ENCODE measurements at places on chromosomes 3 and 15.
A peak's percentile ranks its signal among the peaks of the same experiment; 100 is the strongest.

DNA sequence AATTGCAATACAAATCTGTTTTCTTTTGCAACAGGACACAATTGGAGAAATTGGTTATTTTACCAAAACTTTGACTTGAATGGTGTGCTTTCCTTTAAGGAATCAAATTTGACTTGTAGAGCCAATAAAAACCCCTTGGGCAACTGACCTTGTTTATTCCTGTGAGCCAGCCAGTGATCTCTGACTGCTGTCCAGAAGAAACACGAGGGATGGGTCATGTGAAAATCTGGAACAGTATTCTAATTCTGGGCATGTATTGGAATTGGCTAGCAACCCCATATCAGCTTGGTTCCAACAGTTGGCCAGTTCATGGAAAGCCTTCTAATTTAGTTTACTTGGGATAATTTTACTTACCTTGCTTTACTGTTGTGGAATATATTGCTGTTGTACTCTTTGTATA, 19.1 kb upstream of the HHATL start:
- DNase-seq, result no peak

- peak; percentile 6 for DNase-seq
These were observed 30.2 kb upstream of the ADAMTS9 start for GRCh38 chr3:64717872-64718613.

- no peak for DNase-seq
These were observed 53.4 kb downstream of the USP13 start for GRCh38 chr3:179706233-179706632.

DNA sequence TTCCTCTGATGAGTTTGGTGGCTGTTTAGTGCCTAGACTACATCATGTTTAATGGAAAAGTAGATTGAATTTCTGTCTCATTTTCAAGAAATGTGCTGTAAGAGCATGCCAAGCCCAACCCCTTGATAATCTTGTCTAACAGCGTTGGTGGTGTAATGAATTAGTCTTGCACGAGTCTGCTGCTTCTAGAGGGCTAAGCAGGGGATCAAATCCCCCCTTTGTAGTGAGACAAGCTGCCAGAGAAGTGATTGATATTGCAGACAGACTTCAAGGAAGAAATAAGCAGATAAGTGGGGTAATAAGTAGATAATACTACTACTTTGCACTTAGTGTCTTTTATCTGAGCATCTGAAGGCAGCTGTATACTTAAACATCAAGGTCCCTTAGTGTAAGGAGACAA, 141.4 kb downstream of the TP63 start:
- no peak for DNase-seq

DNA sequence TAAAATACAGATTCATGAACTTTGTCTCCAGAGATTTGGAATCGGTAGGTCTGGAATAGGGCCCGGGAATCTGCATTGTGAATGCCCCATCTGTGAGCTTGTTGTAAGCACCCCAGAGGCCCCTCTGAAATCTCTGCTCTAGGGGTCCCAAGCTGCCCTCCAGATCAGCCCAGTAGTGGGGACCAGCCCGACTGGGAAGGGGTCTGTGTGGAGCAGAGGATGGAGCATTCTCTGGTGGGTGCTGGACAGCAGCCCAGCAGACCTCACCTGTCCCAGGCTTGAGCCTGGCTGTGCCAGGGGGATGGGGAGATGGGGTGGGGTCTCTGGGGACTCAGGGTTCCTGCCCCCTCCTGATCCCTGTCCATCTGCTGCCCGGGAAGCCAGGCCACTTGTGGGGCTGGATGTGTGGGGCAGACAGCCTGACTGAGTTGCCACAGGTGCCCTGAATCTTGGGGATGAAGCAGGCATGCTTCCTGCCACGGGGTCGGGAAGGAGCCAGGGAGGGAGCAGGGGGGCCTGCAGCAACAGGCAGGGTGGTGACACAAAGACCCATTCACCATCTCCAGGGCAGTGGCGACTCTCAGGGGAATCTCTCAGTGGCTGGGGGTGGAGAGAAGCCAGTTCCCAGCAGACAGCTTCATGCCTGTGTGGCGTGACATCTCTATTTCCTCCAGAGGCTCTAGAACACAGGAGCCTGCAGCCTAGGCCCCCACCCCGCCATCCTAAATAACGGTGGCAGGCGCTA, 99.3 kb downstream of the WNT7A start:
- DNase-seq, result no peak

GRCh38 chr15:50996641-50997040, 88.2 kb downstream of the AP4E1 start:
- DNase-seq, result no peak

- no peak for DNase-seq
These were observed 361.4 kb upstream of the TRIM42 start for GRCh38 chr3:140316466-140316865.

- DNase-seq, result peak; percentile 74
These were observed 41.1 kb downstream of the LIMD1 start for GRCh38 chr3:45635475-45636256.

DNA sequence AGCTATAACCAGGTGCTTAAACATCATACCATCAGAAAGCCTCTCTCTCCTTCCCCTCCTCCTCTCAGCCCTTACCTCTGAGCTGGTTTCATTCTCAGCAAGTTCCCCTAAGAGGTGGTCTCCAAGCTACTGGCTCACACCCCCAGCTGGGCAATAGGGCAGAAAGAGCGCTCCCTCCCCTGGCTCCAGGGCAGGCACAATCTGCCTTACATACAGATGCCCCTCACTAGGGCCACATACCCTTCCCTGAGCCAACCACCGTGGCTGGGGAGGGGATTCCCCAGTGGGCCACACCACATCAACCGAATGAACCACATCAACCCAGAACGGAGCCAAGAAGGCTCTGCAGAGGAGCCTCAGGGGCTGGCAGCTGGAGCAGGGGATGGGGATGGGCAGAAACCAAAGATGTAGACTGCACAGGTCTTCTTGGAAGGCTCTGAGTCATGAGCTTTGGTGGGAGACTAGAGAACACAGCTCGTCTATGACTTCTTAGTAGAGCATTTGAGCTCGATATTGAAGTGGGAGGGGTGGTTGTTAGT, 4.6 kb upstream of the FBLN2 start:
- no peak for DNase-seq

DNA sequence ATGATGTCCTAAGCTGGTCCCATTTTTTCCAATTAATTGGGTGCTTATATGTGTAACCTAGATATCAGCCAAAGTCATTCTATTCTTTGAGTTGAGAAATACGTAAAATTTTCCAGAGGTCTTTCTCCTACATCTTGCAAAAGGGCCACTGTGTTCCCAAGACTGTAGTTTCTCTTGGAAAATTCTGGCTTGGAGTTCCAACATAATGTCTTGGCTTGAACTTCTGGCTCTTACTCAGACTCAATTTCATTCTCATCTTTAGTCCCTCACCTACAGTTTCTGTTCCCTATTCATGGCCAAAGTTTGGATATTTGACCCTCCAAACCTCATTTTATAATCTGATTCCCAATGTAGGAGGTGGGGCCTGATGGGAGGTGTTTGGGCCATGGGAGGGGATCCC, 201.4 kb upstream of the ARHGEF26 start:
- no peak for DNase-seq

DNA sequence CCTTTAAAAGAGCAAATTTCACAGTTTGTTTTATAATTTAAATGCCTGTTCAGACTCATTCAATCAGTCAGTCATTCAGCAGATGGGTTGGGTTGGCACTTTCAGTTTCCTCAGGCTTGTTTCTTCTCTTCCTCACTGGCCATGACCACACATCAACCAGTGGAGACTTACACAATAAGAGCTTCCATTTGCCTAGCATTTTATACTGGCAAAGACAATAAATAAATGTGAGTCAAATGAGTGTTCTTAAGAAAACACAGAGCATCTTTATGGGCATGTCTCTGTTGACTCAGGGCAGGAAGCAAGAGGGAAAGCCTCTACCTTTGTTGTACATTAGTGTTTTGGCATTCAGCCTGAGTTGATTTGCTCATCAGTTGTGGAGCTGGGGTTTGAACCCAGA, 122.6 kb downstream of the EPHB1 start:
- no peak for DNase-seq

DNA sequence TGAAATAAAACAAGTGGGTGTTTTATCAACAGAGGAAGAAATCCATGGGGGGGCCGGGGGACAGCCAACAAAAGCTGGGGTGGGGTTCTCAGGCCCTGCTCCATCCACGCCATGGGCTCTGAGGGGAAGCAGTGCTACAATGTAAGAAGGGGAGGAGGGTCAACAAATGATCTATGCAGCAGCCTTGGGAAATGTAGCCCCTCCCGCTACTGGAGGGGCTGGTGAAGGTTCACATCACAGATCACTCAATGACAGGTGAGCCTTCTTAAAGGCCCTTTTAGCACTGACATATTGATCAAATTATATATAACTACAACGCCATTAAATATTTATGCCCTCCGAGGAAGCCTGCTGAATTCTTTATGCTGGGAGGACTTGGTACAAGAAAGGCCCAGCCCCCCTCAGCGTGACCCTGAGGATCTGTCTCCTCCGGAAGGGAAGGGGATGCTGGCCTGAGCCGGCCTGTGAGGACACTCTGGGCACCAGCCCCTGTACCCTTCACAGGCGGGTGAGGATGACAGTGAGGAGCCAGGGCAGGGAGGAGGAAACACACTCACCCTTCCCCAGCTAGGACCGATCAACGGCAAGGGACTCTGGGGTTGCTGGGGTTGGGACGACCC, 15.3 kb downstream of the TLE3 start:
- no peak for DNase-seq

- DNase-seq, result no peak
These were observed 229.9 kb downstream of the CHST2 start for GRCh38 chr3:143349455-143349854.

DNA sequence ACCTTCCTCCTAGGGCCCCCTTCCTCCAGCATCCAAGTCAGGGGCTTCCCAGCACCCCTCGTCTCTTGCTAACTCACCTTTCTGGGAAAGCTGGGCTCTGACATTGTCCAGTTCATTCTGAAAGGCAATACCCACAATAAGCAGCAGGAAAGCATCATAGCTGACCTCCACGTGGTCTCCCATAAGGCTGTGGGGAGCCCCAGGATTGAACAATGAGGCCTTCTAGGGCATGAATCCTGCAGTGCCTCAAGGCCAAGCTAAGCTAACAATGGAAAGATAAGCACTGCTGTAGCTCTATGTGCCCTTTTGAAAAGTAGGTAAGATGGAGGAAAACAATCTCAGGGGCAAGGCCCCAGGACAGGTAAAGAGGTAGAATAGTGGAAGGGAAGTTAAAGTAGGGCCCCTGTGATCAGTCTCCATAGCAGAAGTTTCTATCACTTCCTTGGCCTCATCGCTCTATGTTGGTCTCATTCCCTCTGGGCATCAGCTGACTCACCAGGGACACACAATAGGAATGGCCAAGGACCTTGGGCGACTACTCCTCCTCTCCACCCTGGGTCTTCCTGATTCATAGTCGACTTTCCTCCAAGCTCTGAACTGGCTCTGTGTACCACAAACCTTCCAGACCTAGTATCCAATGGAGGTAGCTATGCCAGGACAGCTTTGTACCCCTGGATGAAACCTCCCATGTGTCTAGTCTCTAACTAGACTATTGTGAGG, 11.7 kb downstream of the TRAIP start:
- no peak for DNase-seq

GRCh38 chr15:99014803-99015697, 7.5 kb upstream of the PGPEP1L start:
- peak; percentile 68 for DNase-seq

DNA sequence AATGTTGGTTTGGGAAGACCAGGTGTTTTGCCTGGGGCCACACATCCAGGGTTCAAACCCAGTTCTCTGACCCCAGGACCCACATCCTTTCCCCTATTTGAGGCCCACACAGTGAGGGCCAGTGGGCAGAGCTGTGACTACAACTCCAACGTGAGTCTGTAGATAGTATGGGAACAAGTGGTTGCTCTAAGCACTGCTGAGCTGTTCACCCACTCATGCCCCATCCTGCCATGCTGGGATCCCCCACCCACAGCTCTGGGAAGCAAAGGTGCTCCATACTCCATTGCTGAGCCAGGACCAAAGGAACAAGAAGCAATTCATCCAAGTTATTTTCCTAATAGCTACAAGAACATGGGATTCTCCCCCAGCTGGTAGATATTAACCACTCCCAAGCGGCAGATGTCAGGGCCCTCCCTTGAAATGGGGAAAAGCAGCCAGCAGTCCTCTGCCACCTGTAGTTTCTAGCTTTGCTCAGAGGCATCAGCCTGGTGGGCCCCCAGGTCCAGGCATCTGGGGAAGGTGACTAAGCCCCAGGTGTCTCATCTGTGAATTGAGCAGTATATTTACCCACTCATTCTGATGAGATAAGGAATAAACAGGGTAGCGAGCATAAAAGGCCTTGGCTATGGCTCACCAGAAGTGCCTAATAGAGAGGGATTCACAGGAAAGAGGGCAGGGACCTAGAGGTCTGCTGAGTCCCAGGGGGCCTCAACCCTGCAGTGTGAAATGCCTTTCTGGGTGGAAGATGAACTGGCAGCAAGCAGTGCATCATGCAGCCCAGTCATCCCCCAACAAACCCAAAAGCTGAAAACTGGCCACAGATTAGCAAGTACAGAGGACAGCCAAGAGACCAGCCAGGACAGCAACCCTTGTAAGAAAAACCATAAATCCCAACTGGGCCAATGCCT, 33.4 kb downstream of the POC1A start:
- DNase-seq, result no peak

Data from ACHN (cell line).